Activated T-helper 1 cell treated with Interleukin-2 at 50 U/mL for 16 hours (primary cell): ENCODE measurements at places on chromosomes 3 and 15.

DNA sequence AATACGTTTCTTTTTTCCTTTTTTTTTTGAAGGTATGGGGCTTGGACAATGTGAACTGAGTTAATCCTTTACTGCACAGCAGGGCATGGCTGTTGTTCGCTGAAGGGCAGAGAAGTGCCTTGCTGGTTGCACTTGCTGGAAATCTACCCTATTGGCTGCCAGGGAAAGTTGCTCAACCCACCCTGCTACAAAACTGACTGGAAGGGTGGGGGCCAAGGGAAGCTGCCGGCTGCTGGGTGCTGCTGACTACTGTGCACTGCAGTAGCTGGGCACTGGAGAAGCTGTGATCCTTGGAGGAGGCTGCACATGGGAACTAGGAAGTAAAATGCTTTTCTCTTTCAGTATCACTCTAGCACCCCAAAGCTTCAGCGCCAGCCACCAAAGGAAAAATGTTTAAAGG, 70.5 kb downstream of the ETV5 start:
- DNase-seq: no peak

DNA sequence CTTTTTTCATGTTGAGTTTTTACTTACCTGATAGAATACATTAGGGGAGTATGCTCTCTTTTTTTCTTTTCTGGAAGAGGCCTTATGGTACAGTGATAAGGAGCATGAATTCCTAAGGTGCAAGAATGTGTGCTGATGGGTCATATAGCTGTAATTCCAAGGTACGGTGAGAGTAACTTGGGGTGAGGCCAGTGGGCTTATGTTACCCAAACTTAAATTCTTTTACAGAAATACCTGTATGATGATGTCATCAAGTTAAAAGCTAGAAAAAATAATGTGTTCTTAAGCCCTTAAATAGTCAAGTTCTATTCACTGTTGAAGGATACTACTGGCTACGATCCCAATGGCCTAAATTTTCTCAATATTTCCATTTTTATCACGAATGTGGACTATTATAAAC, 111.2 kb downstream of the GMPS start:
- no peak for DNase-seq

DNA sequence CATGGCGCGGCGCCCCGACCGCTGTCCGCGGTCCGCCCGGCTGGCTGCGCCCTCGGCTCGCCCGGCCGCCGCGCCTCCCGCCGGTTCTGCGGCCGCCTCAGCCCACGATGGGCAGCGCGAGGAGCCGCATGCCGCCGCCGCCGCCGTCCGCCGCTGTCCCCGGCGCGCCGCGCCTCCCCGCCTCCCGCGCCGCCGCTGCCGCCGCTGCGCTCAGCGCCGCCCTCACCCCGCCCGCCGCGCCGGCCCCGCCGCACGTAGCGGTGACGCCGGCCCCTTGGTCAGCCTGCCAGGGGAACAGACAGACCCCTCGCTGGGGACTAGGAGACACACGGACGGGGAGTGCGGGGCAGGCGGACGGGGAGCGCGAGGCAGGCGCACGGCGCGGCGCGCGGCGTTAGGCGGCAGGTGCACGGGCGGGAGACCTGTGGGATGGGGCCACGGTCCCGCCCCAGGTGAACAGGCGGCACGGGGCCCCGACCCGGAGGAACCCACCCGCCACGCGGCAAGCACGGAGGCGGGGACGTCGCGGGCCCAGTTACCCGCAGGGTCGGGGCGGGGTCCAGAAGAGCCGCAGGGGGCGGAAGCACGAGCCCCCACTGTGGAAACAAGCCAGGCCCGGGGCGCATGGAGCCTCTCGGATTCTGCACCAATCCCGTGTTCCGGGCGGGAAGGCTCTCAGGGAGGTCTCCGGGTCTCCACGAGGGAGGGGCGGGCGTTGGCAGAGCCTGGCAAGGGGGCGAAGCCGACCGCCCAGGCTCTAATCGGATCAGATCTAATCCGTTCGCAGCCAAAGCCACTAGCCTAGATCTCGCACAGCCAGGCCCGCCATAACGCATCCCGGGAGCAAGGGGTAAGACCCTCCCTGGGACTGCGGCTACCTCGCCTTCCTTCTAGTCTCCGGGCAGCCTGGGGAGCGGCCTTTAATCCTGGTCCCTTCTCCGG, at the start of gene CSPG5:
Gene CSPG5 (minus strand): TSS at position 175 of the 942 bp plus-strand sequence. CDS start 172 bp downstream, at position 3.
- DNase-seq: peak; percentile 4

GRCh38 chr3:107247116-107247515, 130.1 kb upstream of the CCDC54 start:
- DNase-seq: no peak

DNA sequence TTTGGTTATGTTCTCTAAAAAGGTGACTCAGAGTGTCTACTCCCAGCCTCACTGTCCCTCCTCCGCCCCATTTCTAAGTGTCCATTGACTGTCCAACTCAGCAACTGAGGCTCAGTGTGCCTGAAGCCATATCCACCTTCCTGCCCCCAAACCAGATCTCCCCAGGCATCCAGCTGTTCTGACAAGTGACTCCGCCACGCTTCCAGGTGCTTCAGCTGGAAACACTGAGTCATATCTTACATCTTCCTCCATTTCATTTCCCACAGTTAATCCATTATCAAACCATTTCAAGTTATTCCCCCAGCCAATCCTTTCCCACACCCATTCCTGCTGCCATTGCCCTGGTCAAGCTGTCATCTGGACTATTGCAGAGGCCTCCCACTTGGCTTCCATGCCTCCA, 17.1 kb downstream of the MAGEF1 start:
- DNase-seq: no peak

- DNase-seq: no peak
These were observed 240.2 kb downstream of the ADAMTS17 start for GRCh38 chr15:100101426-100102089.

DNA sequence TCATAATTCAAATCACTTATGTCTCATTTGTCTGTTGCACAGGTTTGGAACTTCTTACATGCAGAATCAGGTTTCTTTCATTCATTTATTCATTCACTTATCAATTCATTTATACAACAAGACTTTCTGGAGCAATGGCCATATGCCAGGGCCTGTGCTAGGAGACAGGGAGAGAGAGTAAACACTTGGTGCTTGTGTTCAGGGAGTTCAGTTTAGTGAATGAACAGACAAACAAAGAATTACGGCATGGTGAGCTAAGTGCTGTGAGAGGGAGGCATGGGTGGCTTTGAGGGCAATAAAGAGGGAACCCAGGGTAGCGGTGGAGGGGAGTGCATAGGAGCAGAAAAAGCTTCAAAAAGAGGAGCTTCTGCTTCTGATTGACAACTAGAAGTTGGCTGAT, 8.5 kb upstream of the IREB2 start:
- no peak for DNase-seq

- DNase-seq: no peak
These were observed 17.8 kb downstream of the DIPK2A start for GRCh38 chr3:143989461-143989860.

- DNase-seq: no peak
These were observed 228.0 kb upstream of the ADAMTS9 start for GRCh38 chr3:64915778-64916177.

- DNase-seq: no peak
These were observed 135.2 kb downstream of the TP63 start for GRCh38 chr3:189766416-189766815.

DNA sequence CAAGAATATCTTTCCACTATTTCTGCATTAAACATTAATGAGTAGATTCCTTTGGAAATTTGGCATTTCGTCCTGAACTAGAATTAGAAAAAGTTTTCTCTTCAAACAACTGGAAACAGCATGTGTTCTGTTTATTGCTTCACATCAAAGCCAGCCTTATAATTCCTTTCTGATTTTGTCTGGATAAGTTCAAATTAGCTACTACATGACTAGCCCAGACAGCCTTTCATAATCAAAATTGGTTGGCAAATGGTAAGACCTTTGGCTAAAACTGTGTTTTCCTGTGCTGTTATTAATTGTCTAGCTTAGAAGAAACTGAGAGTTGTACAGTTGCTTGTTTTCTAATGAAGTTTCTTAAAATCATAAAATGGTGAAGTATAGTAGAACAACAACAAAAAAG, 52.7 kb upstream of the P3H2 start:
- no peak for DNase-seq

DNA sequence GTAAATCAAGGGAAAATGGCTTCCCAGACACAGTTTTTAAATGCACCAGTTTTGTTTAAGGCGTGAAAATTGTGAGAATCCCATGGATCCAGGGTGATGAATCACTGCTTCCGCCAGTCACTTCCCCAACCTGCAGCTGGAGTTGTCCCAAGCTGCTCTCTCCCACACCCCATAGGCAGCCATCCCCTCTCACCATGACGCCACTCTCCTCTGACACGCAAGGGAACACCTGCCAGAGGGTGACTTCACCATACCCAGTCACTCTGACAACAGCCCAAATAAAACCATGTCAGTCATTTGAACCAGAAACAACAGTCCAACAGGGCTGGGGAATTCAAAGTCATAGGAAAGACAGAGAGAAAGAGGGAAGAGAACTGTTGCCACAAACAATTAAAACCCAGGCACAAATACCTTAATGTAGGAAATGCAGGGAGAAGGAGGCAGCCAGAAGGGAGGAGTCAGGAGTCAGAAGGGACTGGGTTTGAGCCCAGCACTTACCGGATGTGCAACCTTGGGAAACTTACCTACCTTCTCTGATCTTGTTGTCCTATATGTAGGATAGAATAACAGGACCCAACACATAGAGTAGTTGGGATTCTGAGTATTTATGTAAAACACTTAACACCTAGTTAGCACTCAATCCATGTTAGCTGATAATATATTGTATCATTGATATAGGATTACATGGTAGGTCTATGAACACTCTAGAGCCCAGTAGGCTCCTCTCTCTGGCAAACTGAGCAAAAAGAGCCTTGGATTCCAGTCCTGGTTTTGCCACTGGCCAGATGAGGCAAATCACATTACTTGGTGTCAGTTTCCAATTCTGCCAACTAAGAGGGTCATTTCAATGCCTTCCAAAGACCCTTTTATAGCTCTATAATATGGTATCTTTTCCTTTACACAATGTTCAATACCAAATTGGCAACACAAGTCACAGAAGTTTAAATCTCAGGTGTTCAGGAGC, 326.3 kb upstream of the ICE2 start:
- DNase-seq: no peak

DNA sequence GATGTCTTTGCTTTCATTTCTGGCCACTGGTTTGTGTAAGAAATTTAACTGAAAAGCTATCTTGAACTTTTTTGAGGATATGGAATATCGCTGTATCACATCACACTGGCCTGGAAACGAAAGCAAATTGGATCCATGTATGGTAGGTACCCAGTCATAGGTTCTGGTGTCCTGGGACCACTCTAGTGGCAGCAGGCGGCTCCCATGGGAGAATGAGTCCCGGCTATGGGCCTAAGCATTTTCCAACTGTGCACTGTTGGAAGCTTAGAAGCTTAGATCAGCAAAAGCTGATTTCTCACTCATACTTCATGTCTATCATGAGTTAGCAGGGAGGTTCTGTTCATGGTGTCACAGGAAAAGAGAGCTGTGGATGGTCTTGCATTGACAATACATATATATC, 323.2 kb downstream of the PLCL2 start:
- DNase-seq: no peak

DNA sequence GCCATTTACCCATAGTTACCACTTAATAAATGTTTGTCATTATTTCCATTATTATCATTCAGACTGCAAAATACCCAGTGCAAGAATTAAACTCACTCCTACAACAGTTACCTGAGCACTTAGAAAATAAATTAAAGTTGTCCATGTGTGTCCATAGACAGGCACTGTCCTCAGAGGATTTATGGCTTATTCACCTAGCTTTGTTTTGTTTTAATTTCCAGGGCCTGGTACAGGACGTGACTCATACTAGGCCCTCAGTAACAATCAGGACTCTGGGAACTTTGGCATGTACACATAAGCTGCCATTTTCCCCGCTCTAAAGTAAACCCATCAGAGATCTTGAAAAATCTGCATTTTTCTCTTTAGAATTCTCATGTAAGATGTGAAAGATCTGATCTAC, 458.5 kb upstream of the ARRDC4 start:
- no peak for DNase-seq

- DNase-seq: no peak
These were observed 12.6 kb downstream of the OSBPL10 start for GRCh38 chr3:31968369-31968926.

- DNase-seq: no peak
These were observed 211.7 kb upstream of the GADL1 start for GRCh38 chr3:31106204-31106603.

- DNase-seq: no peak
These were observed 37.9 kb downstream of the RHCG start for GRCh38 chr15:89458440-89458839.

DNA sequence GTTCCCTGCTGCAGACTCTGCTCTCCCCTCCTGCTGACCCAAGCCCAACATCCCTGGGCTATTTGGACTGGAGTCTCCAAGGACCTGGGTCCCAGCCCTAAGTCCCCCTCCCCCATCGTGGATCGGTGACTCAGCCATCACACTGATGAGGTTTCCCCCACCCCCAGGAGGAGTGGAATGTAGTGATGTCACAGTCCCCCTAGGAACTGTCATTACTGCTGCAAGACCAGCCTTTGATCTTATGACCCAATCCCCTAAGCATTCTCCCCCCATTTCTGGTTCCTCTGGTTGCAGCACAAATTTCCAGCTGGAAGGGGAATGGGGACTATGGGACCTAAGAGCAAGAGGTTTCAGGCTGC, 63.4 kb upstream of the CSPG4 start:
- DNase-seq: no peak

GRCh38 chr3:106862067-106862466, 515.2 kb upstream of the CCDC54 start:
- DNase-seq: no peak

DNA sequence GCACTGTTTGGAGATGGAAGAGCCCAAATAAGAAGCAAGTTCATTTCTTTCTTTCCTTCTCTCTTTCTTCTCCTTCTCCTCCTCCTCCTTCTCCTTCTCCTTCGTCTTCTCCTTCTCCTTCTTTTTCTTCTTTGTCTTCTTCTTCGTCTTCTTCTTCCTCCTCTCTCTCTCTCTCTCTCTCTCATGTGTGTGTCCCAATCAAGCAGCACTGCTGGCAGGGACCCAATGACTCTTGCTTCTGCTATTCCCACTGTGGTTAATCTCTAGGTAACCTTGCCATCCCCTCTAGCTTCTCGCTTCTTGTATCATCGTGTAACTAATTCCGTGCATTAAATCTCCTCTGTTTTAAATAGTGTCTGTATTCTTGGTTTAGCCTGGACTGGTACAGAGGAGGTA, 26.1 kb upstream of the ZNF280D start:
- no peak for DNase-seq

DNA sequence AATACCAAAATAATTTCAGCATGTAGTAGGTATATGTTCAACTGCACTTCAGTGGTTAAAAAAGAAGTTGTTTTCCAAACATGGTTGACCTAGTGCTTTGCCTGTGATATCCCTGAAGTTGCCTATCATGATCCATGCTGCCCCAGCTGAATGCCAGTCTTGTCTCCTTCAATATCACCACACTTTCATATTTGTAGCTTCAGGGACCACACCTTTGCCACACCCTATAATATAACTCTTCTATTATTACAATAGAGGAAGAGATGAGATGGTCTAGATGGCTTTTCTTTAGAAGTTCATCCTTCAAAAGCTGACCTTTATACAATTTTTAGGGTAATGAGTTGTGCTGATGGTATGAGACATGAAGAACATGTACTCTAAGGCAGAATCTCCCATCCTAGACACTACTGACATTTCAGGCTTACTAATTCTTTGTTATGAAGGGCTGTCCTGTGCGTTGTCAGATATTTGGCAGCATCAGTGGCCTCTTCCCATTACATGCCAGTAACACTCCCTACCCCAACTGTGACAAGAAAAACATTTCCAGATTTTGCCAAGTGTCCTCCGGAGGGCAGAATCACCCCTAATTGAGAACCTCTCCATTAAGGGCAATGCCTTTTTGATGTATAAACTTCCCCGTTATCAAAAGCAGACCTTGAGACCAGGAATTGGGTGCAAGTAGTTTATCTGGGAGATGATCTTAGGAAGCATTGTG, 76.2 kb upstream of the PLCL2 start:
- DNase-seq: no peak

- DNase-seq: no peak
These were observed 270.0 kb upstream of the HES1 start for GRCh38 chr3:193865896-193866480.
